ENCODE measurements at places on chromosomes 13 and 19.

GRCh38 chr13:98599502-98600328, 22.8 kb upstream of the STK24 start:
- DNase-seq = no peak

GRCh38 chr19:32418155-32418554, 12.6 kb downstream of the DPY19L3 start:
- no peak for DNase-seq

- peak; percentile 29 for DNase-seq
Measured at GRCh38 chr19:33621811-33622504, at the start of gene CHST8. Gene CHST8, plus strand, starts transcription at chr19:33621953. Its CDS starts 67,309 bp downstream, at chr19:33689262.

DNA sequence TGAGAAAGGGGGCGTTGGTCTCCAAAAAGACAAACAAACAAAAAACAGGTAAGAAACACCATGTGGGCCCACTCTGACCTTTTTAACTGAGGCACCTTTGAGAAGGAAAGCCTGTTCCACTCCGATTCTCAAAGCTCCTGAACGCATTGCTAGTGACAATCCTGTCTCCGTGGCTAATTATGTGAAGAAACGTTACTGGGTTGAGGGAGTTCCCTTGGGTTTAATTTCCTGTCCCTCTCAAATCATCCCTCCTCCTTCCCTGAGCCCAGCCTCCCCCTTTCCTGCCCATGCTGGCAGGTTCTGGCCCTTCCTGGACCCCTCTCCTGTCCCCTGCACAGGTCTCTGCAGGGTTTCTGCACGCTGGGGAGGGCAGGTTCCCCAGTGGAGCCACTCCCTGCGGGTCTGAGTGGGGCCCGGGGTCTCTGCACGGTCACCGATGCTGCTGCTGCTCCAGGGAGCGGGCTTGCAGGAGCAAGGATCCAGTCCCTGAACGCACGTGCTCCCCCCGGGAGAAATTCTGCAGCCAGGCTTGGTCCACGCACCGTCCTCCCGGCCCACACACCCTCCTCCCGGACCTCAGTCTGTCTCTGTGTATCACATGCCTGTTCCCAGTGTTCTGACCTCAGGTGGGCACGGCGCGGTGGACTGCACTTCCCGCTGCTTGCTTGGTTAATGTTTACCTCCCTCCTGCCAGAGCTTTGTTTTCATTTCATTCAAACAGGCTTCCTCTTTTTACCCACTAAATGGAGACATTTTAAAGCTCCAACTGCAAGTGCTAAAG, 76.4 kb upstream of the MCF2L start:
- DNase-seq = no peak

- DNase-seq = no peak
Measured at GRCh38 chr13:99296398-99296797, 10.8 kb downstream of the GPR183 start.

DNA sequence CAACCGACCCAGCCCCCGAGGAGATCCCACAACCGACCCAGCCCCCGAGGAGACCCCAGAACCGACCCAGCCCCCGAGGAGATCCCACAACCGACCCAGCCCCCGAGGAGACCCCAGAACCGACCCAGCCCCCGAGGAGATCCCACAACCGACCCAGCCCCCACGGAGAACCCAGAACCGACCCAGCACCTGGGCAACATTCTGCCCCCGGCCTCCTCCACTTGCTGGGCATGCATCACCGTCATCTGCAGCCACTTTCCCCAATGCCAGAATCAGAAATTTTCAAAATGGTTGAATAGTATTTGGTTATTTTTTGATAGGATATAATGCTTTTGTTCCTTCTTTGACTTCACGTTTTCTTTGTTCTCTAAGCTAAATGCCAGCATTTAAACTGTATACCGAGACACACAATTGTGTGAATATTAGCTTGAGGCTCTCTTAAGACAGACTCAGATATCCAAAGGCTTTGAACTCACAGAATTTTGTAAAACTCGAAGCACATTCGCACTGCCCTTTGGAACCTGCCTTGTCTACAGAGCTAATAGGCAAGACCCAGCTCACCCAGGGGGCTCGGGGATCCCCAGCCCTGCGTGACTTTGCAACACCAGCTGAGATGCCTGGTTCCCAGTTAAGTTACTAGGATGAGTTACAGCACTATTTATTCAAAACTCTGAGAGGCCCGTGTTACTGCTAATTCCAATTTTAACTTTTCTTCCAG, 15.5 kb upstream of the RASA3 start:
- DNase-seq = no peak

DNA sequence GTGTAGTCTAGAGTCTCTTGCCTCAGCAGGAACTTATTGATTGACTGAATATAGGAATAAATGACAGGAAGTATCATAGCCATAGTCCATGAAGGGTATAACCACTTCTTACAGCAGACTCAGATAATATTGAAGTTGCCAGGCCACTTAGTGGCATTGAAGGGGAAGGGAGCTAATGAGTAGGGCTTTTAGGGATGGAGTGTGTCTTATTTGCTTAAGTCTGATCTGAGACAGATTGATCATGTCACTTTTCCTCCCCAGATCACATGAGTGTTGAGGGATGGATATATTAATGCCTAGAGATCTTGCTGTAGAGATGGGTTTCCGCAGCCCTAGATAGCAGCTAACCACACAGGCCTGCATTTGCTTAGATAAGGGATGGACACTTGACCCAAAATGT, 62.2 kb upstream of the NBEA start:
- no peak for DNase-seq

GRCh38 chr13:24119626-24120508, 40.7 kb upstream of the SPATA13 start:
- no peak for DNase-seq
